ENCODE measurements at places on chromosomes 7 and 10.
A peak's percentile ranks its signal among the peaks of the same experiment; 100 is the strongest.

DNA sequence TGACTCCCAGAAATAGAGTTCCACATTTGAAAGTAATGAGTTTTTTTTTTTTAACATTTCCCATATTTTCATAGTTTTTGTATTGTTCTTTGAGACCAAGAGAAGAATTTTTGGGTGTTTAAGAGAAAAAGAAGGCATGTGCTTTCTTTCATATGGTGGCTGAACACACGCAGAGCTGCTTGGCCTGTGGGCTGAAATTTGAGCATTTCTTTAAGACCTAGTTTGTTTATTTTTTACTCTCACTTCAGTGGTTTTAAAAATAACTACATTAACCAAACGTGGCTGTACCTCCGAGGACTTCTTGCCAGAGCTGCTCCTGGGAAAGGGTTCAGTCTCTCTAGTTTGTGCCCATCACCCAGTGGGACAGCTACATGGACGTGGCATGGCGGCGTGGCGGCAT lies 58.3 kb downstream of the INPP5A start:
- DNase-seq = no peak

GRCh38 chr10:57218382-57218781 lies 857.3 kb upstream of the ZWINT start:
- no peak for DNase-seq

- DNase-seq = no peak
Measured at GRCh38 chr7:136919820-136920219, 51.4 kb downstream of the CHRM2 start.

DNA sequence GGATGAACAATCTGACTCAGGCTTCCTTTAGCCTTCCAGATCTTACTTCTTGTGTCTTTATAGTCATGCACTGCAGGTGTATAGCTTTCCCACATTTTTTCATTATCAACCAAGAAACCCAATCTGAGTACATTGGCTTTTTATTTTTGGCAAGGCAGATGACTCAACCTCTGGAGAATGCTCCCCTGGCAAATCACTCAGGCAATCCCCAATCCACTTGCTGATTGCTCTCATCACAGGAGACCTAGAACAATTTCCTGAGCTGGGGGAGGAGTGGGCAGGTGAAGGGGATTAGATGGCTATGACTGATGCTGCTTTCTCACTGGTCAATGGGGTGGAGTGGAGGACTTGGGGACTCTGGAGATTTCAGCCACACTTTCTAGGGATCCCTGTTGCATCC lies 134.4 kb downstream of the SLC16A9 start:
- no peak for DNase-seq

- no peak for DNase-seq
Measured at GRCh38 chr10:75231672-75232581, 3.8 kb downstream of the COMTD1 start.

GRCh38 chr10:110667620-110668343 lies 23.6 kb downstream of the RBM20 start:
- DNase-seq = peak; percentile 67

- DNase-seq = no peak
Measured at GRCh38 chr10:36880898-36881297, 244.5 kb upstream of the ANKRD30A start.

GRCh38 chr10:103192451-103193106 lies 493 bp downstream of the NT5C2 start:
- peak; percentile 66 for DNase-seq

- peak; percentile 63 for DNase-seq
Measured at GRCh38 chr7:133853706-133854276, 273.3 kb upstream of the LRGUK start.

DNA sequence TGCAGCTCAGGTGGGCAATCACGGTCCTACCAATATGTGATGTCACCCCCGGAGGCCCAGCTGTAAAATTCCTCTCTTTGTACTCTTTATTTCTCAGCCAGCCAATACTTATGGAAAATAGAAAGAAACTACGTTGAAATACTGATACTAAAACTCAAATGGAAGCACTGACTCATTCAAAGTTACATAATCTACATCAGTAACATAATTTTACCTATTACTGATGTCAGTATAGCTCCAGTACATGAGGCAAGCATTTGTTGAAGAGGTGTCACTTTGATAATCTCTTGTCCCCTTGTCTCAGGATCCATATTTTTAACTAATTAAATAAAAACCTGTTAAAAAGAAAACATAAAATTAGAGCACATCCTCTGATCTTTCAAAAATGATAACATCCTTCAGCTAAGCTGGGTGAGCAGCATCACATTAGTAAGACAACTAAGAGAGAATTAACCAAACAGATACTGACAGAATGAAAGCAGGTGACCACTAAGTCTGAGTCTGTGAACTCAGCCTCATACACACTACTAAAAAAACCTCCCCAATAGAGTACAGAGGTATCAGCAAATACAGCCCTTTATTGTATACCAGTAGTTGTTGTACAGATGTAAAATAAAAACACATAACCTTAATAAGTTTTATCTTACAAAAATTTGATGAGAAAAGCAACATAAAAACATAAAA lies 17.6 kb downstream of the SLC25A40 start:
- DNase-seq = no peak

DNA sequence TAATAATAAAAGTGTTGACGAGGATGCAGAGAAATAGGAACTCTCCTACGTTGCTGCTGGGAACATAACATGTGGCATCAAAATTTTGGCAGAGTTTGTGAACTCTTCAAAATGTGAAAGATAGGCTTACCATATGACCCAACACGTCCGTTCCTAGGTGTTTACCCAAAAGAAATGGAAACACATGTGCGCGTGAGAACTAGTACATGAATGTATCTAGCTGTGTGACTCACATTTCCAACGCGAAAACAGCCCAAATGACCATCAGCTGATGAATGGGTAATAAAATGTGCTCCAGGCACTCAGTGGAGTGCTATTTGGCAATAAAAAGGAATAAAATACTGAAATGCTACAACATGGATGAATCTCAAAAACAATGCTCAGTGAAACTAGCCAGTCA lies 10.4 kb upstream of the ELFN1 start:
- no peak for DNase-seq

DNA sequence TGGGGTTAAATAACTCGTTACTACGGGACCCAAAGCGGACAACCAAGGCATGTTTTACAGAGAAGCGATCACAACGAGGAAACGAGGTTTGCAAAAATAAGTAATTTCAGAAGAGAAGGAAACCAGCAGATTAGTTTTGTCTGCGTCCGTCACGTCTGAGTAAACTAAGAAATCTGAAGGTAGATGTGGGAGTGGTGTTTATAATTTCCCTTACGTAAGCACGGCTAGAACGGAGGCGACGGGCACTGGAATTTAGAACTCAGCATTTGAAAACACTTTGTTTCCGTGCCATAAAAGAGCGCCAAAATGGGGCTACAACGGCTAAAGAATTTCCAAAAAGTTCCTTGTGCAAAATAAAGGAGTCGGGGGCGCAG lies 718 bp upstream of the UMAD1 start:
- DNase-seq = no peak

- DNase-seq = no peak
Measured at GRCh38 chr10:117656385-117657367, 114.1 kb downstream of the EMX2 start.

- no peak for DNase-seq
Measured at GRCh38 chr10:1648648-1649047, 88.7 kb downstream of the ADARB2 start.

DNA sequence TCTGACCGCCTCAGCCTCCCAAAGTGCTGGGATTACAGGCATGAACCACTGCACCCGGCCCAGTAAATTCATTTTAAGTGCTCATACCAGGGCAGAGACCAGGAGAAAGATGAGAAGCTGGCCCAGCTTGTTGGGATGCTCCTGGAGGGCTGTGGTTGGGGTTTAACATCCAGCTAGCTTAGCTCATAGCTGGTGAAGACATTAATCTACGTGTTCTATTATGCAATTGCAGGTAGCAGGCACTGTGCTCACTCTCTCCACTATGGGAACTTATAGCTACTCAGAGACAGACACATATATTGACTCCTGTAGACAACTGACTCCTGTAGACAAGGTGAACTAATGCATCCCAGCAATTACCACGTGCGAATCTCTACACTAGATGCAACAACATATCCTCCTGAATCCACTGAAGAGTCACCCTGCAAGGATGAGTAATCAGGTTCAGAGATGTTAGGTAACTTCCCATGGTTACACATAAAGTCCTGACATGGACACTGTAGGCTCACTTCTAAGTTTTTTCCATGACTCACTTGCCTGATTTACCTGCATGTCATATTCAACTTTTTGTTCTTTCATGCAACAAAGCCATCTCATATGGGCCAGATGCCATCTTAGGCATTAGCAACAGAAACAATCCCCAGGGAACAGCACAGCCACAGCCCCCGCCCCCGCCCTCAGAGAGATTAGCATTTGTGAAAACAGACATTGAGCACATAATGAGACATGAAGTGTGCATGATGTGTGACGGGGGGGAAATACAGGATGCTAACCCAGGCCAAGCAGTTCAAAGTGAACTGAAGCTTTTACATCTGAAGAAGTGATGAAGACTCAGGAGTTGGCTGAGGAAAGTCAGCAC lies 37.2 kb downstream of the ERLIN1 start:
- no peak for DNase-seq

DNA sequence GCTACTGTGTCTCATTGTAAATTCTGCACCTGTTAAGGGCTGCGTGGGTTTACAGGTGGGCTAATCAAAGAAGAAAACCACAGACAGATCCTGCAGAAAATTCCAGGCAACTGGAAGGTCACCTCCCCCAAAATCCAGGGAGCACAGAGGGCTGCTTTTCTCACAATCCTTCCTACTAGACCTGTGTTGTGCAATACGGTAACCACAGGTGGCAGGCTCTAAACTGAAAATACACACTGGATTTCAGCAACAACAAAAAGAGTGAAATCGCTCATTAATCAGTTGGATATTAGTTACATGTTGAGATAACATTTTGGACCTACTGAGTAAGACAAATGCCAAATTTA lies 83.2 kb downstream of the SLC16A9 start:
- DNase-seq = no peak

- DNase-seq = no peak
Measured at GRCh38 chr10:8006274-8006999, 48.1 kb upstream of the GATA3 start.

- peak; percentile 81 for DNase-seq
Measured at GRCh38 chr7:74587435-74588126, 69.9 kb upstream of the GTF2I start.

- no peak for DNase-seq
Measured at GRCh38 chr7:38744746-38745145, 113.6 kb upstream of the AMPH start.

DNA sequence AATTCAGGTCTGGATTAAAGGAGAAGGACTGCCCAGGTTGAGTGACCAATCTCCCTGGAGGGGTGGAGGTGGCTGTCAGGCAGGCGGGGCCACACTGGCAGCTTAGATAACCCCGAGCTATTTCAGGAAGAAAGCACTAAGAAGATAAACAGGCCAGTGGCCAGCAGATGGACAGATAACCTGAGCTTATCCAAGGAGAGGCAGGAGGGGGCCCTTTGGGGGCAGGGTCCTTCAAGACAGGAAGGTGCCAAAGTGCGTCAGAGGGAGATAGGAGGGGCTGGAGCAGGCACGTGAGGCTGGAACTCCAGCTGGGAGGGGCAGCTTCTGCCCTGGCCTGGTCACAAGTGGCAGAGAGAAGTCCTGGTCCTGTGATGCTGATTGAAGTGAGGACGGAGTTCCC lies 29.8 kb upstream of the PODXL start:
- no peak for DNase-seq

DNA sequence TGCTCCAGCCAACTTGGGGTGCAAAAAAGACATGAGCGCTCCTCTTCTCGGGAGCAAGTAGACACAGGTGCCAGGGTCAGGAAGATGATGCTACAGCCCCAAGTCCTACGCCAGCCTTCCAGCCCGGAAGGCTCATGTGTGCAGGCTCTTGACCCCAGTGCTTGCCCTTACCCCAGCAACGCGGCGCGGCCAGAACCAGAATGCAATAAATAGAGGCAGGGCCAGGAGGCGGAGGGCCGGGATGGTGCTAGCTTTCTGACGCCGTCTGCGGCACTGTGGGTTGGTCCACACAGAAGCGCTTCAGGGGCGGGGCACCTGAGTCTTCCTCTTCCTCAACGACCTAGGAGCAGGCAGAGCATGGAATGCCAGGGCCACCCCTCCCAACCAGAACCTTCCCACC lies 15.0 kb upstream of the BAZ1B start:
- no peak for DNase-seq

DNA sequence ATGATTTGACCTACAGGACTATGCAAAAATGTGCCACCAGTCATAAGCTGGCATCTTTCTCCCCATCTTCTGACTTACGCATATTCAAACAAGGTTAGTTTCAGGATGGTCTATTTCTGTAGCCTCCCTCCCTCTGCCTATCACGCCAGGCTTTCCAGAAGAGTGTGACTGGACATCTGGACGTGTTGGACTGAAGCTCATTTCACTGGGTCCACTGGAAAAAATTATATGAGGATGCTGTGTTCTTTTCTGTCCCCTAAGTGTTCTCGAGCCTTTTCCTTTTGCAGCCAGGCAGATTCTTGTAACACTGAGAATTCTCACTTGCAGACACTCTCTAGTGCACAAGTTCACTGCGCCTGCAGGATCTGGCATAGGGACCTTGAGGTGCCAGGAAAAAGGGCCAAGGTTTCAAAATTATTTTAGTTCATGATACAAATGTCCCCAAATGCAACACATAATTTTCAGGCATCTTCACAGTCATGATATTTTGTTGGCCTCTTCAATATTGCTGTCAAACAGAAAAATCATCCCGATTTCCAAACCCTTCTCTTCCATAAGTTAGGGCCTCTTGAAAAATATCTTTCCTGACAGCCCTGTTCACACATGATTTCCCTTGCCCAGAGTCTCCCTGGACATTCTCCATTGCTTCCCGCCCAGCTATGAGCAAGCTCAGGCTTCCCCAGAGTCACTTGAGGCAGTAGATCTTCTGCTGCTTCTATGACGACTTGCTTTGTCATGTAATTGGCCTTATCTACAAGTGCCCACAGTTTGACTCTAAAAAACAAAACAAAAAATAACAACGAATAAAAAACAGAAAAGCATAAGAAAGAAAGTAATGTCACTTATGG lies 170.4 kb downstream of the BMPER start:
- DNase-seq = no peak

GRCh38 chr7:105935250-105935649 lies 27.8 kb upstream of the CDHR3 start:
- no peak for DNase-seq

DNA sequence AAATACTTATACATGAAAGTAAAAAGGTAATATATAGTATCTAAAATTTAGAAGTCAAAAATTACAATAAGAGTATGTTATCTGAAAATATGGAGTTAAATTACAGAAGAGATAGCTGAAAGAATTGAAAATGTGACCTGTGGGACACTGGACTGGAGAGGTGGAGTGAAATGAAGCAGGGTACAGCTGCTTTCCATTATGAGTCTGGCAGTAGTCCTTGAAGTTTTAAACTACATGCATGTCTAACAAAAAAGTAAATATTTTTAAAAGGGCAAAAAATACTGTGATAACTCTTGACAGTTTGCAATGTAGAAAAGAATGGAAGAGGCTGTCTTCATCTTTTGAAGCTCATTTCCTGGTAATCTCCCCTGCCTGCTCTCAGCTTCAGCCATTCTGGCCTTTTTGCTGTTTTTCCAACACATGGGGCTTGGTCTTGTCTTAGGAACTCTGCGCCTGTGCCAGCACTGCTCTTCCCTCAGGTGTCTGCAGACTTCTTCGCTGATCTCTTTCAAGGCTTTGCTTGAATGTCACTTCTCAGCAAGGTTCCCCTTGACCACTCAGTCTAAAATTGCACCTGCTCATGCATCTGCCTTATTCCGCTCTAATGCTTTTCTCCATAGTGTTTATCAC lies 36.9 kb downstream of the PTPRZ1 start:
- DNase-seq = no peak

GRCh38 chr7:128318691-128319090 lies 25.0 kb downstream of the RBM28 start:
- DNase-seq = no peak
